ENCODE measurements at places on chromosomes 12 and 14.

DNA sequence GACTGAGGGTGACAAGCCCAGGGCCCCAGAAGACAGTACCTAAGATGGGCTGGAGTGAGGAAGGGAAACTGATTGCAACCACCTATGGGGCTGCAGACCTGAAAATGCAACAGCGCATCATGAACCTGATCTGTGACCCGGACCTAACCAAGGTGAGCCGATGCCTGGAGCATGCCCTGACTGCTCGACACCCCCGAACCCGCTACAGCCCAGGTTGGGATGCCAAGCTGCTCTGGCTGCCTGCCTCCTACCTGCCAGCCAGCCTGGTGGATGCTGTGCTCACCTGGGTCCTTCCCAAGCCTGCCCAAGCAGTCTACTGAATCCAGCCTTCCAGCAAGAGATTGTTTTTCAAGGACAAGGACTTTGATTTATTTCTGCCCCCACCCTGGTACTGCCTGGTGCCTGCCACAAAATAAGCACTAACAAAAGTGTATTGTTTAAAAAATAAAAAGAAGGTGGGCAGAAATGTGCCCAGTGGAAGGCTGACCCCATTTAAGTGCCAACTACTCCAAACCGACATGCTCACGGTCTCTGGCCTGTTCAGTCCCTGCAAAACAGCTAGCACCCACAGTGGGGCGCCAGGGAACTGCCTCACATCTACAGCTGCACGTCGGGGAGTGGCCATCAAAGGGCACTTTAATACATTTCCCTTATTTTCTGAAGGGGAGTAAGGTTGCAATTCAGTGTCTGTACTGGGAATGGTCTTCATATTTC is 4.2 kb downstream of the RDH5 start:
- no peak for DNase-seq

DNA sequence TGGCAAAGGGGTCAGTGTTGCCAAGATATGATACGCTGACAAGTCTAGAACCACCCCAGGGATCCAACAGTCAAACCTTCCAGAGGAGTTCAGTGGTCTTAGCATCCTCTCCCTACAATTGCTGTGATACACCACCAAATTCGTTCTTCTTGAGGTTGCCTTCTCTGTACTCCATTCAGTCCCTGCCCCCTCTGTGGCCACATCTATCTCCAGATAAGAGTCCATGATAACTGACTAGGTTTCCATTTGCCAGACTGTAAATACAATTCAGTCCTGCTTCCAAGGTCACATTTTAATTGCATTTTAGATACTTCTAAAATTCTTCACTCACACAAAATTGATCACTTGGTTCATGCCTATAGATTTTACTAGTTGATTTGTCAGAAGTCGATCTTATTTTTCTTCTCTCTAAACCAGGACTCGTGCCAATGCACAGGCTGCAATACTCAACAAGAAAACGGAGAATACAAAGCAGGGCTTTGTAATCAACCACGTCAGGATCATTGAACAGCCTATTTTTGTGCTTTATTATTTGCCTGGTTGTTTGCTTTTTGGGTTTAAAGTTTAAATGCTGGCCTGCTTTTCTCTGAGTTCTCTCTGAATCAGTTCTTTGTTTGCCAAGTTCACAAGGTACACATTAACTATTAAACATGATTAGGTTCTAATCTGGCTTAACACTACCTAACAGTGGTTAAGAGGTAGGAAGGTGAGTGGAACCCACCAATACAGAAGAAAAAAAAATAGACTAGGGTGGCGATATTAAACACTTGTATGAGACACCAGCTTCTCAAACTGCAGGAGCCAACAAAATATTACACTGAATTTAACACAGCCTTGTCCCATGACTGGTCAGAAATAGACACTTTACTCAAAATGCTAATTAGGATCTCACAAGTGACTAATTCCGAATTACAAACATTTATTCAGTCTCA is 5.3 kb upstream of the TSPAN8 start:
- DNase-seq, result peak; percentile 8

DNA sequence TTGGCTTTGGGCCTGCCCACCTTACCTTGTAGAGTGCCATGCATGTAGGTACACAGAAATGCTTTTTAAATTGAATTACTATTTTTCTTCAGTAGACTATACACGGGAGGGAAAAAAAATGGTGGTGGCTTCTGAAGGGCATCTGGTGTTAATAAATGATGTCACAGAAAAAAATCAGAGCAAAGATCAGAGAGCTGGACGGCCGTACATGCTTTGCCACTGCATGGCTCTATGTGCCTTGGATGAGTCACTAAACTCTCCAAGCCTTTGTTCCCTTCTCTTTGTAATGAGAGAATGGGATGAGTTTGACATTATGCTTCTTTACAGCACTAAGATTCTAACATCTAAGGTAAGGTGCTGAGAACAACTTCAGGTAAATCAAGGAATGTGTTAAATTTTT is 376.4 kb upstream of the DDHD1 start:
- DNase-seq, result no peak

- no peak for DNase-seq
Observed at GRCh38 chr12:124218243-124218560, 76.7 kb upstream of the RFLNA start.

DNA sequence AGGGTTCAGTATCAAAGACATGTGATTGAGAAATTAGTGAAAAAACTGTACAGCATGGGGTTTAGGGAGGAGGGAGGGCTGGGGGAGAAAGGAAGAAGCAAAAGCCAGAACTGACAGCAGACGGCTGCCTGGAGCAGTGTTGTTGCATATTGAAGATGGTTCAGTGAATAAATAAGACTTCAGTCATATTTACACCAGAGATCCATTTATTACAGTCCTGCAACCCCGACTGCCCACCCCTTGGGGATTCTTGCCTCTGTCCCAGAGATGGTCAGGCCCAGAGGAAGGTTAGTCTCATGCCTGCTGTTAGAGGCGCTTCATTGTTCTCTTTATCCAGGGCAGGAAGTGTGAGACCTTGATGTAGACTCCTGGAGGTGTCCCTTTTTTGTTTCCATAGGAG is 3.2 kb downstream of the GZMH start:
- no peak for DNase-seq

- DNase-seq, result no peak
Observed at GRCh38 chr14:76997257-76997970, 31.1 kb downstream of the IRF2BPL start.

DNA sequence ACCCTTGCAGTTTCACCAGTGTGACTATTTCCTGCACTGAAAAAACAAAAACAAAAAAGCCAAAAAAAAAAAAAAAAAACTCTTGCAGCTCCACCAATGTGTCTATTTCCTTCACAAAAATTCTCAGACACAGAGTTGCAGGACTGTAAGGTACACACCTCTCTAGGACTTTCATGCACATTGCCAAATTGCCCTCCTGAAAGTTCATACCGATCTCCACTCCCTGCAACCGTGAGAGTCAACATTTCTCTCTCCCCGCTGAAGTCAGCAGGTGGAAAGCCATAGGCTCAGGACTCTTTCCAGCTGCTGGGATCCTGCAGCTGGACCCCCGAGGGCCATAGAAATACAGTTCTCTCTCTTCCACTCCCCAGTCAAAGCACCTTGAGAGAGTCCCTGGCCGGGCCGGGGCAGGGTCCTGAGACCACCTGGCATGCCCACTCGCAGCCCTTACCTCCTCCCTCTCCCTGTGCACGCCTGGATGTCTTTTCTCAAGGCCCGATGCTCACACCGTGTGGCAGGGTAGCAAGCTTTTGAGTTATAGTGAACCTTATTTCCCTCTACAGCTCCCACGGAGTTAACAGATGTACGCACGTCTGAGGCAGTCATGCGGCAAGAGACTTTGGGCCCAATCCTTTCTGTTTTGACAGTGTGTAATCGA is 23.6 kb downstream of the MMAB start:
- DNase-seq, result no peak

Measured in NCI-H526 treated with DMSO at 0.1 percent for 48 hours (cell line).